ENCODE measurements at places on chromosomes 4 and X. TPM values are rescaled to one million over a fixed set of nuclear protein-coding genes. Genes with fewer than 3 reads are reported as not detected.

TBC1D9 gene
- total RNA-seq: 75.2 TPM

SERTM2 gene
- 2.7 TPM for total RNA-seq

RGN gene
- total RNA-seq: 2.2 TPM

MCUB gene
- 28.9 TPM for total RNA-seq

NDST4 gene
- total RNA-seq: 0.34 TPM

FRMPD4 gene
- not detected for total RNA-seq

NAP1L3 gene
- 6.6 TPM for total RNA-seq

ABCE1 gene
- 61.1 TPM for total RNA-seq

CYBB gene
- 200 TPM for total RNA-seq

WAS gene
- total RNA-seq: 126 TPM

GUCY1A1 gene
- 21.2 TPM for total RNA-seq

FGF2 gene
- total RNA-seq: 3.1 TPM

GPR143 gene
- total RNA-seq: not detected

MEPE gene
- not detected for total RNA-seq

LINC00632 gene
- 143 TPM for total RNA-seq

DNA sequence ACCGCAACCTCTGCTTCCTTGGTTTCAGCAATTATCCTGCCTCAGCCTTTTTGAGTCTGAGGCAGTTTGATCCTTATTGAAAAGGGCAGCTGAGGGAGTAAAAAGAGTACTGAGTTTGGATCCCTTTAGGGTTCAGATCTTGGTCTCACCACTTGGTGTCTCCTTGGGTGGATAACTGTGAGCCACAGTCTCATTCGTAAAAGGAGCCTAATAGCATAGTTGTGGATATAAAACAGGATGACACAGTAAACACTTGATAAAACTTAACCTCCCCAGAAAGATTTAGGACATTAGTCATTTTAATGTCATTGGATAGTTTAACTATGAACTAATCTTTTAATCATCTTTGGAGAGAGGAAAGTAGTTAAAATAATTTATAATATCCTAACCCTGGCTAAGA, 173.0 kb downstream of the ANK2 start:
- DNase-seq: no peak

DNA sequence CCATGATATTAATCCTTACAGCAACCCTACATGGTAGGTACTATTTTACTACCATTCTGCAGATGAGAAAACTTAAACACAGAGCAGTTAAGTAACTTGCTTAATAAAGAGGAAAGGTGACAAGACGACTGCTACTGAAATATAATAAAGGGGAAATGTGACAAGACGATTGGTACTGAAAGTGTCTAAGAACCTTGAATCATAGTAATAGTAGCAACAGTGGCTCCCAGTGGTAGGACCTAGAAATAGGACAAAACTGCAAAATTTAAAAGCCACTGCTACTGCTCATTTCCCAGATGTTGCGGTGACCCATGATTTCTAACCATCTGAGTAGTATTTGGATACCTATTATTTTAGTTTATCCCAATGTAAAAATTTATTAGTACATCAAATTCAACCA, 89.5 kb downstream of the TASL start:
- no peak for DNase-seq

GRCh38 chr4:7313347-7313811, 121.0 kb downstream of the SORCS2 start:
- no peak for DNase-seq

DNA sequence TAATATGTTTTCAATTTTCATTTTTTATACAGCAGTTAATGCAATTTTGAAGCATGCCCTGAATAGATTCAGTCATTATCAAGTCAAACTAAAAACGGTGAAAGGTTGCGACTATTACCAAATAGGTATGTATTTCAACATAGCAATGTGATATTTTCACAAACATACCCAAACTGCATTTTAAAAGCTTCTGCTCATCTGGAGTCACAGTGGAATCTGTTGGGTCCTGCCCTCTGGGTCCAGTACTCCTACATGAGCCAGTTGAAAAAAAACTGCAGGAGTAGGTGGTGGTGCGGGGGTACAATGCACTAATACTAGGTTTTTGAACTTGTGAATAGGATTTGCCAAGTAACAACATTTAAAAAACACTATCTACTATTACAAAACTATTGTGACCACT, 938 bp downstream of the GPR34 start:
- DNase-seq: no peak

DNA sequence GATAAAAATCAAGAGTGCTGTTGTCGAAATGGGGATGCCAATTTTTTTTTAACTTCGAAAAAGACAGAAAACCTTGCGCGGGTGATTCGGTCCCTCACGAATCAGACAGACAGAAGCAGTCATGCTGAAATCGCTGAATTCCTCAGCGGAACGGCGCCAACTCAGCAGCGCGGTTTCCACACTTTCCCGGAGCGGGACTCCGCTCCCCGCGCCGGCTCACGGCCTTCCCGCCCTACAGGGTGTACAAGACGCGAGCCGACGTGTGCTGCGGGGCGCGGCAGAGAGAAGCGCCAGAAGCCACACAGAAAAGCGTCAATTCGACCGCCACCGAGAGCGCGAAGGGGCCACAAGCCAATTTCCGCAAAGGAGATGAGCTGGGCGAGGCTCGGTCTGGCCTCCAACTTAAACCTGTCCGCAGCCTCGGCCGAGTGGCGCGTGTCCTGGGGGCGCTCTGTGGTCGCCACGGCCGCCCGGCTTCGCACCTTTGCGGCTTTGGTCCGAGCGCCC, 1.3 kb downstream of the NEXMIF start:
- DNase-seq: peak; percentile 77

DNA sequence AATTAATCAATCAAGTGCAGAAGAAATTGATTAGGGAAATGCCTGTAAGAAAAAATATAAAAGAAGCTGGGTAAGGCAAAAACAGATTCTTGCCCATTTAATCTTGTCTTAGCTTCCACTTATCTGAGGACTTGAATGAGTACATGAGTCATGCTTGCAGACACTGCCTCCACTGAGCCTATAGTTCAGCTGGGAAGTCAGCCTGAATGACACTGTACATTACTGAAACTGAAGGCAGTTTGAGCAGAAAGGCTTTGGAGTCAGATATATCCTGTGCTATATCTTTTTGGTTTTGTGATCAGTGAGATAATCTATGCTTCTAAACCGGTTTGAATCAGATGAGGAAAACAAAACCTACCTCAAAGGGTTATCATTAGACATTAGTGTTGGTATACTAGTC, 61.3 kb downstream of the NUDT11 start:
- no peak for DNase-seq

DNA sequence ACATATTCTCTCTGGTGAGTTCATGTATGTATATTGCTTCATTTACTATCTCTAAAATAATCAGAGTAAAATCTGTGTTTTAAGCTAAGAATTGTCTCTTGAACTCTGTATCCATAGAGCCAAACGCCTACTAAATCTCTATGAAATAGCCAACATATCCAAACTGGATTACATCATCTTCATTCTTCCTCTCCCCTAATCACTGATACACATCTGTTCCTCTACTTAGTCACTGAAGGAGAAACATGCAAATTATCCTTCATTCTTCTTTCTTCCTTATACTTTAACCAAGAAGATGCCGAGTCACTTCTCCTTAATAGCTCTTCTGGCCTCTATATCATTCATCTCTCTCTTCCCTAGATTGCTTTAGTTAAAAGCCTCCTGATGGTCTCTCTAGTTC, 630.4 kb upstream of the FTHL17 start:
- DNase-seq: no peak

GRCh38 chr4:124415146-124415545, 297.4 kb downstream of the ANKRD50 start:
- no peak for DNase-seq

DNA sequence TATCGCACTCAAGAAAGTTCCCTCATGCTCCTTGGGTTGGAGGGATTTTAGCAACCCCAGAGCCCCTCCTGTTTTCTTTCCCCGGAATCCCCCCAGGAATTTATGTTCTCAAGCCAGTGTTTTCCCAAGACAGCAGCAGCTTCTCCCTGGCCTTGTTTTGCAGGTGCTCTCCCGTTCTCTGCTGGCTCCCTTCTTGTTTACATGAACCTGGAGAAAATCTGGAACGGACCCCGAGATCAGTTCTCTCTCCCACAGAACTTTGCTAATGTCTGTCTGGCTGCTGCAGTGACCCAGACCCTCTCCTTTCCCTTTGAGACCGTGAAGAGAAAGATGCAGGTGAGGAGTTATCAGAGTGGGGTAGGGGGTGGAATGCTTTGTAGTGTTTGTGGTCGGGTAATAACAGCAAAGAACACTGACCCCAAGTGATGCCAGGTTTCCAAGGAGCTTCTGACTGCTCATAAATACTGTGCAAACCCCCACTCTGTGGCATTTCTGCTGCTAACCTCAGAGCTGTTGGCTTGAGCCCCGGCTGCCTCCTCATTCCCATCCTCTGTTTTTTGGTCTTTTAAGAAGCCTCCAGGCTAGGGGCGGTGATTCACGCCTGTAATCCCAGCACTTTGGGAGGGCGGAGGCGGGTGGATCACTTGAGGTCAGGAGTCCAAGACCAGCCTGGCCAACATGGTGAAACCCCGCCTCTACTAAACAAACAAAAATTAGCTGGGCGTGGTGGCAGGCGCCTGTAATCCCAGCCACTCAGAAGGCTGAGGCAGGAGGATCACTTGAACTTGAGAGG, 11.1 kb downstream of the SLC25A43 start:
- no peak for DNase-seq

DNA sequence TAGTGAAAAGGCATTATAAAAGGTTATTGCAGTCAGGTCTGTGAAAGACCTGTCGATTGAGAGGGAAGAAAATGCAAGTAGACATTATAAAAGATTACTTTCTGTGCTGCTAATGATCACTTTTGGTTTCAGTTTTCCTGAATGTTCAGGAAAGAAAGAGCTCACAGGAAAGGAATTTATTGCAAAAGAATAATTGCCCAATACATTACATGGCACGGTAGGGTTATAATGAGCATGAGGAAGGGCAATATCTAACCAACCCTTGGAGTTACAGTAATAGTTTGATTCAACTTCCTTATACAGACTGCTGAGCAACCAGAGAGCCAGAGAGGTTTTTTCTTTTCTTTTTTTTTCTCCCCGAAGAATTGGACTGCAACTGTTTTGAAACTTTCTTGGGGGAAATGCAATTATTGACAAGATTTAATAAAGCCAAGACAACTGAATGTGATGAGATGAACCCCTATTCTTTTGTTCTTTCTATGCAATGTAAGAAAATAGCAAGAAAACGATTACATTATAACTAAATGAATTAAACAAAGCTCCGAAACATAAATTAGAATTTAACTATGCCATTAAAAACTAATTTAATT, 247.0 kb downstream of the C4orf33 start:
- DNase-seq: no peak

GRCh38 chr4:28677808-28678207, 1817.2 kb downstream of the STIM2 start:
- no peak for DNase-seq

DNA sequence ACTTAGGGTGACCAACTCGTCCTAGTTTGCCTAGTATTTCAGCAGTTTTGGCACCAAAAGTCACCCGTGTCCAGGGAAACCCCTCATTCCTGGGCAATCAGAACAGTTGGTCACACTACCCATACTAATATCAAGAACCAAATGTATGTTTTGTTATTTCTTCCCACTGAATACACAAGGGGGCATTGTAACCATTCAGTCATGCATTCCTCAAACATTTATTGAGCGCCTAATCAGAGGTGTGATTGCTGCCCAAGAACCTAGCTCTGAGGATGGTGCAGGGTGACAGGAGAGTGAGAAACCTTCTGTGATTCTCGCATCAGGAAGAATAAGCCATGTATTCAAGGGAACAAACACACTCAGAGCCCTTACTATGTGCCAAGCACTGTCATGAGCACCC, 69.8 kb upstream of the RAI2 start:
- DNase-seq: no peak

DNA sequence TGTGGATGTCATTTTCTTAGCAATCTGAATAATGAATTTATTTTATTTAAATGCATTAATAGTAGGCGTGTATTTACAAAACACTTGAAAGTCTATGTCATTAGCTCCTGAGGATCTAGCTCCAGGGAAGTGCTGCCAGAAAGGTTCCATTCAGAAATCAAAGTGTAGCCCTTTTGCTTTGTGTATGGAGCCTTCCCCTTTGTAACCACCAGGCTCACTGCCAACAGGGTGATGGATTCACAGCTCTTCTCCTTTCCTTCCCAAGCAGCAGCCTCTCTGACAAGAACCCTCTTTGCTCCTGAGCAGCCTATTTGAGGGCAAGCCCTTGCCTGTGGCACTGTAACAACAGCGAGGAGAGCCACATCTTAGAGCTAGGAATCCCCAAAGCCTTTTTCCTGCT, 286.0 kb upstream of the RASGEF1B start:
- DNase-seq: no peak

DNA sequence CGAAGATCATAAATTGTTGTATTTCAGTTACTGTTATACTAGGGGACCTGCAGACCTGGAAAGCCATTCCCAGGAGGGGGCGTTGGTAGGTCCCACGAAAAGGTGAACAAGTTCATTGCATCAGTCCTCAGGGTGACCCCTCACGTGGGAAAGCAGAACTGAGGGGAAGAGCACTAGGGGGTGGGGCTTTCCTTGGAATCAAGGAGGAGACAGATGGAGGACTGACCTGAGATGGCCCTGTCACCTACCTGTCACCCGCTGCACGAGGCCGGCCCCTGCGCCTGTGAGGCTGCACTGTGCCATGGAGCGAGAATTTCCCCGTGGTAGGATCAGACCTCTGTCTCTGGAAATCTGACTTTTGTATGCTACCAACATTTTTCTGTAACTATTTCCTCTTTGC, 41.8 kb upstream of the CLDN24 start:
- DNase-seq: peak; percentile 37

DNA sequence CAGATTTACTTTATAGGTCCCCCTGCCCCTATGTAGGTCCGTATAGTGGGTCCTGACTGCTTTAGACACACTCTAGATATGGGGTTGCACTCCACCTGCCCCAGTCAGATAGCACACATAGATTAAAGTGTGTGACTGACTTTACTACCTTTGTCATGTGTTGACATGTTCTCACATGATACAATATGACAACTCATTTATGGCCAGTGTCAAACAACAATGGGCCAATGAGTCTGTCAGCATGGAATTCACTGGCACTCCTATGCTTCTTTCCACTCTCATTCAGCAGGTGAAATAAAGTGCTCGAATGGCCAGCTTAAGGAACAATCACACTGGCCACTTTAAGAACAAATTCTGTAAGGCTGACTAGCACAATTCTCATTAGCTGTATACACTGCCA, 23.8 kb upstream of the FMR1NB start:
- no peak for DNase-seq

GRCh38 chrX:128698573-128699181, 646.5 kb upstream of the ACTRT1 start:
- DNase-seq: no peak

- DNase-seq: no peak
Observed at GRCh38 chr4:43496188-43496587, 603.7 kb downstream of the GRXCR1 start.

GRCh38 chr4:167885071-167885470, 207.3 kb upstream of the ANXA10 start:
- DNase-seq: no peak

GRCh38 chr4:63393544-63393943, 1015.7 kb downstream of the TECRL start:
- DNase-seq: no peak

GRCh38 chr4:123018396-123018775, 96.0 kb upstream of the NUDT6 start:
- DNase-seq: no peak

All from spleen (tissue), 13 donors.